A549 treated with GW870086 at 1 μM for 4 hours (cell line): ENCODE measurements at places on chromosomes 1 and 21. TPM values are rescaled to one million over a fixed set of nuclear protein-coding genes. Genes with fewer than 3 reads are reported as not detected.

Gene MPZ
- total RNA-seq: 0.18 to 0.31 TPM (median 0.27 TPM) in 5 replicates

Gene SLC37A1
- 2.7 to 5.0 TPM (median 3.1 TPM) in 5 replicates for total RNA-seq

Gene TTC34
- total RNA-seq: 0.02 to 0.05 TPM (median 0.03 TPM) in 5 replicates

Gene HSD3B2
- not detected in 5 replicates for total RNA-seq

Gene PTGS2
- 4.1 to 7.3 TPM (median 5.7 TPM) in 5 replicates for total RNA-seq

Gene TMPRSS2
- 0.05 to 0.17 TPM (median 0.10 TPM) in 4 of 5 replicates, not detected in the other for total RNA-seq

Gene TMEM240
- total RNA-seq: 0.39 to 0.81 TPM (median 0.44 TPM) in 4 of 5 replicates, not detected in the other

Gene BRDT
- not detected in 5 replicates for total RNA-seq

Gene C2CD2
- 5.8 to 8.4 TPM (median 6.5 TPM) in 5 replicates for total RNA-seq

Gene CELA3A
- total RNA-seq: not detected in 5 replicates

Gene TCHH
- total RNA-seq: 0.26 to 0.34 TPM (median 0.28 TPM) in 5 replicates

Gene MFN2
- 31.6 to 36.8 TPM (median 32.3 TPM) in 5 replicates for total RNA-seq

Gene UCK2
- total RNA-seq: 122 to 131 TPM (median 125 TPM) in 5 replicates

Gene PDC
- total RNA-seq: not detected in 5 replicates

Gene UBASH3A
- 0.07 to 0.25 TPM (median 0.13 TPM) in 4 of 5 replicates, not detected in the other for total RNA-seq

Gene STUM
- total RNA-seq: not detected in 5 replicates

Gene S100A10
- total RNA-seq: 2,300 to 2,794 TPM (median 2,546 TPM) in 5 replicates

Gene HIVEP3
- 2.6 to 3.9 TPM (median 3.1 TPM) in 5 replicates for total RNA-seq

Gene LAMTOR5
- total RNA-seq: 183 to 204 TPM (median 189 TPM) in 5 replicates

Gene KAZN
- 3.4 to 4.1 TPM (median 3.9 TPM) in 5 replicates for total RNA-seq

Gene AADACL4
- not detected in 5 replicates for total RNA-seq

Gene KLHDC7A
- 1.1 to 1.9 TPM (median 1.3 TPM) in 5 replicates for total RNA-seq

Gene GNAI3
- 4.4 to 5.7 TPM (median 5.1 TPM) in 5 replicates for total RNA-seq

Gene CHRM3
- 0.03 to 0.16 TPM (median 0.08 TPM) in 4 of 5 replicates, not detected in the other for total RNA-seq

Gene IVL
- 0.10 to 0.15 TPM (median 0.10 TPM) in 3 of 5 replicates, not detected in the others for total RNA-seq

Gene KIF14
- total RNA-seq: 6.5 to 12.0 TPM (median 10.2 TPM) in 5 replicates

Gene C4BPA
- total RNA-seq: 0.46 to 0.77 TPM (median 0.54 TPM) in 5 replicates

Gene C8B
- total RNA-seq: not detected in 5 replicates

Gene CFAP126
- total RNA-seq: 0.21 to 0.61 TPM in 2 of 5 replicates, not detected in the others

Gene PCP4L1
- total RNA-seq: 0.10 to 0.11 TPM in 2 of 5 replicates, not detected in the others

Gene EDN2
- total RNA-seq: 17.9 to 23.1 TPM (median 21.5 TPM) in 5 replicates

Gene CALML6
- total RNA-seq: 0.17 to 0.49 TPM (median 0.26 TPM) in 4 of 5 replicates, not detected in the other

Gene PM20D1
- not detected in 5 replicates for total RNA-seq

Gene RIPPLY3
- total RNA-seq: 0.18 to 0.60 TPM (median 0.38 TPM) in 5 replicates

Gene CD5L
- total RNA-seq: not detected in 5 replicates

Gene AIRE
- total RNA-seq: not detected in 5 replicates

Gene FNDC5
- 0.32 to 0.74 TPM (median 0.62 TPM) in 5 replicates for total RNA-seq

Gene KCNC4
- total RNA-seq: 2.1 to 4.7 TPM (median 4.3 TPM) in 5 replicates

Gene SELENON
- total RNA-seq: 53.1 to 66.3 TPM (median 61.9 TPM) in 5 replicates

Gene SPRR2G
- total RNA-seq: not detected in 5 replicates

Gene LY9
- 0.11 to 0.22 TPM (median 0.16 TPM) in 5 replicates for total RNA-seq

Gene NKAIN1
- 0.97 to 1.6 TPM (median 1.1 TPM) in 5 replicates for total RNA-seq

Gene RNF11
- 20.9 to 35.3 TPM (median 29.0 TPM) in 5 replicates for total RNA-seq

Gene XKR8
- 4.4 to 6.1 TPM (median 5.5 TPM) in 5 replicates for total RNA-seq

Gene OR2L2
- not detected in 5 replicates for total RNA-seq
